Stimulated activated CD4-positive, alpha-beta T cell treated with anti-CD3 and anti-CD28 coated beads, Interleukin-15, amount 100 ng/mL, for 1 hour (primary cell): ENCODE measurements at places on chromosomes 16 and 17.
A peak's percentile ranks its signal among the peaks of the same experiment; 100 is the strongest.

GRCh38 chr17:12362853-12363455 lies 302.7 kb upstream of the MYOCD start:
- DNase-seq, result no peak

- DNase-seq, result no peak
These were observed 30.1 kb downstream of the TRPV3 start for GRCh38 chr17:3527468-3527867.

DNA sequence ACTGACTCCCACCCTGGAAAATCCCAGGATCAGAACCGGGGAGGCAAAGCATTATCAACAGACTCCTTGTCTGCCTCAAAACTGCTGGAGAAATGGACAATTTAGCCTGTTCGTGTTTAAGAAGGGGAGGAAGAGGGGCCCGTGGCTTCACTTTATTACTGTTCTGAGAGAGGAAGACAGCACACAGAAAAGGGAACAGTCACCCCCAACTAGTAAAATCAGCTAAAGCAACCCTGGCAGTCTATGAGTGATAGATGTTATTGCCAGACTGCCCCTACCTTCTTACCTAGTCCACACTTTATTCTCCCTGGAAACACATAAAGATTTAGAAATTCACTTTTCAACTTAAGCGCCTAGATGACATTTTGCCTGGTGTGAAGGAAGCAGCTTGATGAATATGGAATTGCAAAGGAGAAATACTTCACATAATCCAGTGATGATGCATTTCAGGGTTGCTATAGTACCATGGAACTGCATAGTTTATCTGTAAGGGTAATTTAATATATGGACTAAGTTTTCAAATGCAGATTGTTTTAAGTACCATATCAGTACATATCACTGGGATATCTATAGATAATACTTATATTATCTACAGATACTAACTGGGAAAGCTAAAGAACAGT lies 36.9 kb upstream of the TRAP1 start:
- no peak for DNase-seq

GRCh38 chr17:4573669-4574068 lies 10.7 kb upstream of the SMTNL2 start:
- DNase-seq, result no peak

DNA sequence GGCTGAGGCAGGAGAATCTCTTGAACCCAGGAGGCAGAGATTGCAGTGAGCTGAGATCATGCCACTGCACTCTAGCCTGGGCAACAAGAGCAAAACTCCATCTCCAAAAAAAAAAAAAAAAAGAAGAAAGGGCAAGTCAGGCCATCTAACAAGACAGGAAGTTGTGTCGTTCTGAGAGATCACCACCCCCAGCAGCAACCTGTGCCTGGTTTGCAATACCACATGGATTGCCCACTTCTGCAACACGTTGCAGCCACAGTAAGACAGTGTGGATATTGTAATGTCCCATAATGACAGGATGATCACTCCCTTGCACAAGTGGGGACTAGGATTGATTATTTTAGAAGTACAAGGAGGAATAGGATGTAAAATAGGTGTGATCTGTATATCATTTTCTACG lies 3.4 kb upstream of the KRTAP2-4 start:
- no peak for DNase-seq

- no peak for DNase-seq
These were observed 70.1 kb upstream of the ARL4D start for GRCh38 chr17:43328650-43329049.

DNA sequence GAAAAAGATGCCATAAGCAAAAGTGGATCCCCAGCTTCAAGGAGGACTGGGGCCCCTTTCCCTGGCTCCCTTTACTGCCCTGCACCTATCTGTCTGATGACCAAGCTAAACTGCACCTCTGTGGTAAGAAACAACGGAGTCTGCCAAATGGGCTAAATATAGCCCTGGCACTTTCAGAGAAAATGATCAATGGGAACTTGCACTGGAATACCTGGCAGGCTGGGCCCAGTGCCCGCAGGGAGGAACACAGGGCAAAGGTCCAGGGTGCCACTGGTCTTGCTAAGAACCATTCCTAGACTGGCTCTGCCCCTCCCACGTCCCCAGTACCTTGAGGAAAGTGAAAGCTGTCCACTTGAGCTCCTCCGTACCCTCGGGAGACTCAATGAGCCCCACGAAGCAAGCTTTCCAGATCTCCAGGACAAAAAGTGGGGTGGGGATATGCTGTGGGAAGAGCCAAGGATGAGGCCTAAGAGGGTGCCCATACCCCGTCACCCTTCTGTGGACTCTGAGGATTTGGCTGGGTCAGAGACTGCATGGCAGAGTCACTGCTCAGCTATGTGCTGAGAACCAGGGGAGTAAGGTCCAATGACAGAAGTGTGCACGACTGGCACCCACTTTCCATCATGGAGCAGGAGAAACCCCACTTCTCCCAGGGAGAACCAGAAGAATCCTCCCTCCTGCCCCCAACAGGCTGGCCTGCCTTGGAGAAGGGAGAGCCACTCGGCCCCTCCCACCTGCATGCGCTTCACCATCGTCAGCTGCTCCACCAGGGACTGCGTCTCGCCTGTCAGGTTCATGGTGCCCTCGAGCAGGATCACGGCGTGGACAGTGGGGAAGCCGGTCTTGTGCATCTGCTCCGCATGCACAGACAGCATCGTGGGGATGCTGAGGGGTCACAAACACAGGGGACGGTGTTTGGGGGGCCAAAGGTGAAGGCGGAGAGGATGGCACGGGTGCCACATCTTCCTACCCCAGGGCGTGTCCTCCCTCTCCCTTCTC lies 17.4 kb downstream of the CSF3 start:
- DNase-seq, result no peak

DNA sequence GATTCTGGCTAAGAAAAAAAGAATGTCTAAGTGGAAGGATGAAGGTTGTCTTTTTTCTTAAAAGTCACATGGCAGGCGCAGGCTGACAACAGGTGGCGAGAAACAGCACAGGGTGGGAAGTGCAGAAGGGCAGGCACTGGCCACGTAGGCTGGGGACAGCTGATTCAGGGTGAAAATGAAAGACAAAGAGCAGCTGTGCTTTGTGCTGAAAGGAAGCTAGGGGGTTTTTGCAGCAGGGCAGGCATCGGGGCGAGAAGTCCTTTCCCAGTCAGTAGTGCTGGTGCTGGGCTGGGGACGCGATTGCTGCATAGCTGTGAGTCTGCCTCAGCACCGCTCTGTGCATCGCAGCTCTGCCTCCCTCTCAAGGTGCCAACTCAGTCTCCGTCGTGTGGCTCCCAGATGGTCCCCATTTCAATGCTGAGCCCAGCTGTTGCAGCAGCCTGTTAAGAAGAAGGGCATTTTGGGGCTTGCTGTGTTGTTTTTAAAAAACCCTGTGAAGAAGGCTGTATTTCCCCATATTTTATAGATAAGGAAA lies 183.1 kb upstream of the CCL2 start:
- DNase-seq, result no peak

DNA sequence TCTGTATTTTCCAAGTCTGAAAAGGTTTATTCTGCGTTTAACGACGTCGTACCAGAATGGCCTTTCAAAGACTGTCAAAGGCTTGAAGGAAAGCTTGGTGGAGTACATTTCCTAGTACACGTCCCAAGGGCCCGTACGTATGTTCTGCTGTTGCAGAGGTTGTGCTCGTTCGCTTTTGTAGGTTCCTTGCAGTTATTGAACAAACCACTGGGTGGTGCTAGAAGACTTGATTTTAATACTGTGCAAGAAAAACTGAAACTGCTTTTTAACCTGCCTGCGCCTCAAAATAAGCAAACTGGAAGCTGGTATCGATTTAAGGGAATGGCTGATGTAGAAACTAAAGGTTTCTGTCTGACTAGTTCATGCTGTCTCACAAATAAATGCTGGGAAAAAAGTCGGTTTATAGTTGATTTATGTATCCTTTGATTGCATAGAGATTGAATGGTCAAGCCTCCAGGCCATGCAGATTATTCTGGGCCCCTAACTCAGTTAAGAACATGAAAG lies 54.6 kb downstream of the USP10 start:
- no peak for DNase-seq

GRCh38 chr16:17235147-17235815 lies 235.5 kb downstream of the XYLT1 start:
- no peak for DNase-seq

DNA sequence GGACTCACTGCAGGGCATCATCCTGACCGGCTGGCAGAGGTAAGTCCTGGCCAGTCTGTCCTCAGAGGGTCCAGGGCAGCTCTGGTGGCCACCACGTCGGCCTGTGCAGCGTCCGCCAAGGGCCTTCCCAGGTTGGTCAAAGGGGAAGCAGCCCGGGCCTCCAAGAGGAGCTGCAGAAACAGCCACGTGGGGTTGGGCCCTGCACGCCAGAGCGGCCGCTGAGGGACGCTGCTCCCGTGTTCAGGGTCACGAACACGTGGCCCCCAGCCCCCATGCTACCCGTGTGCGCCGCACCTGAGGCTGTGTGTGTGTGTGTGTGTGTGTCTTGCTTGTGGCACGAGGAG lies 13.3 kb downstream of the CYBC1 start:
- DNase-seq, result no peak

- peak; percentile 33 for DNase-seq
These were observed 11.8 kb downstream of the GNAO1 start for GRCh38 chr16:56203052-56203451.

- no peak for DNase-seq
These were observed 19.8 kb upstream of the MAPK3 start for GRCh38 chr16:30142672-30143346.

DNA sequence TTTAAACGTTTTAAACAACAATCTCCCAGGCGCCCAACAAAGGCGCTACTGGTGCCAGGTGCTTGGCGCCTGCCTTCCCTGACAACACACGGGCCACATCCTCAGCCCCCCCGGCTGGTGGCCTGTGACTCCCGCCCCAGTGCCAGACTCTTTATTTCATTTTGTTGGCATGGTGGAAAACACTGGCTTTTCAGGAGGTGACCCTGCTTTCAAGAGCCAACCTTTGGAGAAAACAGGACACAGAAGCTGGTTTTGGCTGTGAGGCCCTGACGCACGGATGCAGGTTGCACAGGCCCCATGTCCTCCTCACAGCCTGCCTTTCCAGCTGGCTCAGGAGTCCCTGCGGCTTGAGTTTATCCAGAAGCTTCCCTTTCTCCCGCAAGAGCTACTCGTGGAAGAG lies 100.0 kb downstream of the METRNL start:
- DNase-seq, result no peak

DNA sequence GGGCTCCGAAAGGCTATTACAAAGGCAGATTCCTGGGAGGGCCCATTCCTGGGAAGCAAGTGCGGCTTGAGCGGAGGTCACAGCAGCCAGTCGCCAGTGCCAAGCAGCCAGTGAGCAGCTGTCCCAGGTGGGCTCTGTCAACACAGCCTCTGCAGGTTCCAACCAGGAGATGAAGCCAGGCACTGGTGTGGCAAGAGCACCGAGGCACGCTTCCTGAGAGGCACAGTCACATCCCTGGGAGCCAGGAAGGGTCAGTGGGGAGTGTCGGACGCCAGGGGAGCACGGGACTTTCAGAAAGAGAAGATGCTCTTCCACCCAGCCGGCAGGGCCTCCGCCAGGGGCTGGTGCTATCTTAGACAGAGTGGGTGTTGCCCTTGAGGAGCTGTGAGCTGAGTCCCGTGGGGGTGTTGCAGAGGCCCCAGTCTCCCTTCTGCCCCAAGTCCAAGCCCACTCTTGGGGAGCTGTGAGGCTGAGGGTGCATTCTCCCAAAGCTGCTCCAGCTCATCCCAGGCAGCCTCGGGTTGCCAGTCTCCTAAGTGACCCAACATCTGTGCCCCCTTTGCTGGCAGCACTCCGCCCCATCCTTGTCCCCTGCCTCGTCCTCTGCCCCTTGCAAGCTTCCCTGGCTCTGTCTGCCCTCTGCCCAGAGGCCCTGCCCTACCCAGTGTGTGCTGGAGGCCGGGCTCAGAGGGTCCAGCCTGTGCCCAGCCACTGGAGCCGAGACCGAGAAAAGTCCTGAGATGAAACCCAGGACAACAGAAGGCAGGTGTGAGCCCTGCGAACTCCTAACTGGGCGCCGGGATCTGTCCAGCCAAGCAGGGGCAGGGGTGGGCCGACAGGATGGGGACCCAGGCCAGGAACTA lies 6.6 kb downstream of the UBALD1 start:
- no peak for DNase-seq

- DNase-seq, result no peak
These were observed 317.2 kb downstream of the C16orf95 start for GRCh38 chr16:87000001-87000400.

GRCh38 chr17:17354560-17355349 lies 51.6 kb downstream of the NT5M start:
- peak; percentile 56 for DNase-seq

GRCh38 chr17:74153456-74153810 lies 50.0 kb upstream of the RPL38 start:
- DNase-seq, result no peak

DNA sequence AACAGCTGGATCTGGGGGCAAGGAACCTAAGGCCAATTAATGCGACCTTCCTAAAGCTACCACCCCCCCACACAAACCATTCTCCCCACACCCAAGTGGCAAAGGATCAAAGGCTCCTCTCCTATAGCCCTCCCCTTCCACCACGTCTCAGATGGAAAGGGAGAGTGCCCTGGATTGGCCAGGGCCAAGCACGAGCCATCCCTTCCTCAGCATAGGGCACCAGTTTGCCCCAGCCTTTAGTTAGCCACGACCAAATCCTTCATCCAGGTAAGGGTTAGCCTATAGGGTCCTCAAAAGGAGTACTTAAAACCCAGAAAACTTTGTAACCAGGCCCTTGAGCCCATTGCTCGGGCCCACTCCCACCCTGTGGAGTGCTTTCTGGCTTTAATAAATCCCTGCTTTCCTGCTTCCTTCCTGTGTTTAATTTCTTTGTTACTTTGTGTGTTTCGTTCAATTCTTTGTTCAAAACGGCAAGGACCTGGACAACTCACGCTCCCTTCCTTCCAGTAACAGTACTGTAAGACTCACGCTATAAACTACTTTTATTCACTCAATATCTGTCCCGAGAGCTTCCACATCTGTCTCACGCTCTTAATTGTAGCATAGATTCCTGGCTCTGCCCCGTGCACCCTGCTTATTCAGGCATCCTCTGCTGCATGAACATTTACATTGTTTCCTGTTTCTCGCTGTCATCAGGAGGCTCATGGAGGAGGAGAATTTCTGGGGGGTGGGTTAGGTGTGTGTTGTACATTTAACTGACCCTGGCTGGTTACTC lies 62.3 kb downstream of the TNFRSF13B start:
- DNase-seq, result no peak

DNA sequence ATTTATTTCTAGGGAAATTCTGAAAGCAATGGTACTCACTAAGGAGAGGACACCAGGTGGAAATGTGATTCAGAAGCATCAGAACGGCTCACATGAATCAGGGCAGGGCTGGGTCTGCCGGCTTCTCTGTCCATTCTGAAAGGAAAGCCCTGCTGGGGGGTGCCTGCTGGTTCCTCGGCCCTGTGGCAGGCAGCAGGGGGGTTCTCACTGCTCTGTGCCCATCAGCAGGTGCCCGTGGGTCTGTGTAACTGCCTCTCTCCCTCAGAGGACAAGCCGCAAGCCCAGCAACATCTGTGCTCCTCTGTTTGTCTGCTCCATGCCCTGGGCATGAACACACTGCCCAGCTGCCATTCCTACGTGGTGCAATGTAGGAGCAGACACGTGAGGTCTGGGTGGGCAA lies 74.9 kb upstream of the ZNF423 start:
- no peak for DNase-seq

- no peak for DNase-seq
These were observed 40.6 kb downstream of the CCT6B start for GRCh38 chr17:34920676-34921075.
